ENCODE measurements at places on chromosomes 4 and X.

DNA sequence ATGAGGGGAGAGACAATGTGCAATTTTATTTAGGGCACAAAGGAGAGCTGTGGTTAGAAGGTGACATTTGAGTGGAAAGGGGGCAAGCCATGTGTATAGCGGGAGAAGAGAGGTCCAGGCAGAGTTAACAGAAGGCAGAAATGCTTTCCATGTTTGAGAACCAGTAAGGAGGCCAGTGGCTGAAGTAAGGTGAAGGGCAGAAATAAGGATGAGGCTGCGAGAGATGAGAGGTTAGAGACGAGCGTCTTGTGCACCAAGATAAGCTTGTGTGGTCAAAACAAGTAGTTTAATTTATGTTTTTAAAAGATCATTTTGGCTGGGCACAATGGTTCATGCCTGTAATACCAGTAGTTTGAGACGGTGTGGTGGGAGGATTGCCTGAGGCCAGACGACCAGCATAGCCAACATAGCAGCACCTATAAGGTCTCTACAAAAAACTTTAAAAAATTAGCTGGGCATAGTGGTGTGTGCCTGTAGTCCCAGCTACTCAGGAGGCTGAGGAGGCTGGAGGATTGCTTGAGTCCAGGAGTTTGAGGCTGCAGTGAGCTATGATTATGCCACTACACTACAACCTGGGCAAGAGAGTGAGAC lies 8.5 kb downstream of the HTT start:
- DNase-seq, result no peak

DNA sequence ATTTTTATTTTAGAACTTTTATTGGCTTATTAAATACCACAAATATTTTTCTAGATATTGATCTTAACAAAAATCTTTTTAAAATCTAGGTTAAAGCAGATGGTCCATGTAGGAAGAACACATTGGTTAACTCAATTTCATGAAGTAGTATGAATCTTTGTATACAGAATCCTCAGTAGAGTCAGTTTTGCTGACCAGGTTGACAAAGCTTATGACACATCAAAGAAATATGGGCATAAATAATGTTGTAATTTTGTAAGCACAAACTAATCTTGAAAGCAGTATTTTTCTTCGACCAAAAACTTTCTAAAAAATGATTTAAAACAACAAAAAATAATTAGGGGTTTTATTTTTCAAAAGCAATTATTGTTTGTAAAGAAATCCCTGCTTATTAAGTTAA lies 479.3 kb upstream of the PCDH10 start:
- DNase-seq, result no peak

GRCh38 chr4:150572704-150573504 lies 9.0 kb upstream of the MAB21L2 start:
- DNase-seq, result no peak

GRCh38 chr4:43560047-43560446 lies 667.5 kb downstream of the GRXCR1 start:
- DNase-seq, result no peak
